ENCODE measurements at places on chromosomes 6 and 20. TPM values are rescaled to one million over a fixed set of nuclear protein-coding genes. Genes with fewer than 3 reads are reported as not detected.

DNA sequence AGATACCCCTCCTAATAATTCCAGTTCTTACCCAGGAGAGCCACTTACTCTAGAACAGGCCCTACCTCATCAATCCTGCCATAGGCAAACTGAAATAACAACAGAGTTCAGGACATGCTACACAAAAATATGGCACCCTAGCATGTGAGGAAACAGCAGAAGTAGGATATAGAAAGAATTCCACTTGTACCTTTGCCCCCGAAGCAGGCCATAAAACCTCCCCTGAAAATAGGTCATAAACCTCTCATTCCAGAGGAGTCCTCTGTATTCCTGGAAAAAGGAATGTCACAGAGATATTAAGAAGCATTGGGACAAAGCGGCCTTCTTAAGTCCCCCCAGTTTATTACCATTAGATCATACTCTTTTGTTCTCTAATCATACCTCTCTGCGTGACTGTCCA is 504.3 kb upstream of the MARCKS start:
- no peak for DNase-seq
- no peaks in the 10 kb centered on the region for H3K4me1 ChIP-seq
- H3K4me3 ChIP-seq: no peak overlapping the region
- H3K27ac ChIP-seq: no peak overlapping the region

DNA sequence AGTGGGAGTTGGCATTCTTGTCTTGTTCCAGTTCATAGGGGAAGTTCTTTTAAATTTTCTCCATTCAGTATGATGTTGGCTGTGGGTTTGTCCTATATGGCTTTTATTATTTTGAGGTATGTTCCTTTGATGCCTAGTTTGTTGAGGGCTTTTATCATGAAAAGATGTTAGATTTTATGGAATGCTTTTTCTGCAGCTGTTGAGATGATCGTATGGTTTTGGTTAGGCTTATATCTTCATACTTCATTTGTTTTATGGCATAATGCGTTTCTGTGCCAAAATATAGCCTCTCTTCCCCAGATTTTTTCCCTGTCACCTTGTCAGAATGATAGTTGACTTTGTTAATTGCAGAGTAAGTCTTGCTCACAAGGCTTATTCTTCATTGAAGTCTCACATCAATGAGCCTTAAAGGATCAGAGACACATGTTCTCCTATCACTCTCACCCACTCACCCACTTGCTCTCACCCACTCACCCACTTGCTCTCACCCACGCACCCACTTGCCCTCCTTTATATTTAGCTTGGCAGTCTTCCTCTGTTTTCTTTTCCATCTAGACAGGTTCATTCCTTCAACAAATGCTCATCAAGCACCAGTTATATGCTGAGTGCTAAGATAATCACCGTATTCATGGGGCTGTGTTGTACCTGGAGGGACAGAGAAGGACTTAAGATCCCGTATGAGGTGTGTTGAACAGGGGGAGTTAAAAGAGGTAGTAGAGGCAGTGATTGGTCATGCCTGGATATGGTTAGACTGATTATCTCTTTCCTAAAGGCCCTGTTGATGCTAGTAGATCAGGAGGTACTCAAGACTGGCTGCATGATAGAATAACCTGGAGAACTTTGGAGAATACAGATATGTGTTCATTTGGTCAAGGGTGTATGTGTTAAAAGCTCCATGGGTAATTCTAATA is 19.3 kb downstream of the UST start:
- H3K4me3 ChIP-seq: no peak overlapping the region
- no peak overlapping the region for H3K27ac ChIP-seq
- no peaks in the 10 kb centered on the region for H3K36me3 ChIP-seq
- H3K4me1 ChIP-seq: no peaks in the 10 kb centered on the region

DNA sequence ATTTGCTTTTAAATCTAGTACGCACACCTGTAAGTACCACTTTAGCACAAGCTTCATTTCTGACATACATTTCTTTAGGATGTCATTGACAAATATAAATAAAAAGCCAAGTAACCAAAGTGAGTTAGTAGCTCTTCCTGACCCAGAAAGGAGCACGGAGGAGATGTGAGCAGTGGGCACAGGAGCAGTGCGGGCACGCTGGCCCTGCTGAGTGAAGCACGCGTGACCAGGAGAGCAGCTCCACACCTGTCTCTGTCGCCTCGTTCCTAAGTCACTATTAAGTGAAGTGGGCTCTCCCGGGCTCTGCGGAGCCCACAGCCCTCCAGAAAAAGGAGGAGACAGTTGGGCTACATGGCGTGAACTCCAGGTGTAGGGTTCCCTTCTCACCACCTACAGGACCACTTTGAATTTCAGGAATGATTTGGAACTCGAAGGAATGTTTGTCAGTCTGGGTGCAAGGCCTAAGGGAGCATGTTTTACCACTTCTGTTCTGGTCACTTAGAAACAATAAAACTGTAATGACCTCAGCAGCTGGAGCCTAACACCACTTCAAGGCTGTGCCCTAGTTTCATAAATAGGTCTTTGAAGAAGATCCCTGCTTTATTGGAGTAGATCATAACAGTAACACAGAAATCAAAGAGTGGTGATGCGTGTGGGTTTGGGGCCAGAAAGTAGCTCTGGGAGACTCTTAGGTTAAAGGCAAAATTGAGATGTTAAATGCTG is 95.9 kb downstream of the FAM120B start:
- H3K27me3 ChIP-seq: no peaks in the 10 kb centered on the region
- H3K36me3 ChIP-seq: peaks cover 5% of the 10 kb centered on the region
- no peak overlapping the region for H3K27ac ChIP-seq
- H3K4me3 ChIP-seq: no peak overlapping the region
- no peaks in the 10 kb centered on the region for H3K4me1 ChIP-seq

TNFRSF6B gene
- 5.9 TPM for total RNA-seq

- H3K27ac ChIP-seq: no peak overlapping the region
- no peaks in the 10 kb centered on the region for H3K36me3 ChIP-seq
- H3K4me3 ChIP-seq: no peak overlapping the region
Measured at GRCh38 chr6:56852260-56853010, 102.5 kb upstream of the BEND6 start.

Measured in aorta (tissue), 5 donors.